ENCODE measurements at places on chromosomes 4 and X. TPM values are rescaled to one million over a fixed set of nuclear protein-coding genes. Genes with fewer than 3 reads are reported as not detected.

The RGS12 gene
- total RNA-seq, result 7.9 TPM

The ARAP2 gene
- total RNA-seq, result 7.9 TPM

The BOD1L1 gene
- 12.3 TPM for total RNA-seq

The MAMLD1 gene
- total RNA-seq, result 0.72 TPM

The ADH6 gene
- total RNA-seq, result not detected

The COX7B2 gene
- total RNA-seq, result not detected

The SSR4 gene
- 387 TPM for total RNA-seq

- no peak for DNase-seq
These were observed 94.2 kb downstream of the MBNL3 start for GRCh38 chrX:132394591-132394990.

DNA sequence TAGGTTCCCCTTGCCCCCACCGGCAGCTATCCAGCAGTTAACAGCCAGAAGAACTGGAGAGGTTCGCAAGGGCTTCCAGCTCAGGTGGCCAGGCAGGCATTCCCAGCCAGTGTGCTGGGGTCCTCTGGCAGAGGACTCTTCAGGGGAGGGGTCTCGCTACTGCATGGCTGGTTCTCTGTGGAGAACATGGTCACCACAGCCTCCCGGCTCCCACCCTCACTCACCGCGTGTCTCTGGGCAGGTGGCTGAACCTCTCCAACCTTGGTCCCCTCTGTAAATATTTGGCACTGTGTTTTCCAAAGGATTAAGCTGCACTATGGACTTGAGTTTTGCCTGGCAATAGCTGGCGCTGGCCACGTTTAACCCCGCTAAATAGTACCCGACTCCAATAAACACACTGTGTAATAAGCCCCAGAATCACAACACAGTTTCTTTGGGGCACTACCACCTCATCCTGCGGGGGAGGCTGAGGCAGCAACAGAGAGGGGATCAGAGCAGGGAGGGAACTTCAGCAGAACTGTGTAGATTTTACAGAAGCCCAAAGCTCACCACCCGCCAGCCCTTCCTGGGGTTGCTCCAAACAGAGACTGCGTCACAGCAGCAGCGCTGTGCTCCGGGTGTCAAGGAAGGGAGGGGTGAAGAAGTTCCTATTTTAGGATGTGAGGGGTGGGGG, 15.2 kb downstream of the BCOR start:
- no peak for DNase-seq

- DNase-seq, result no peak
These were observed 851 bp downstream of the SFRP2 start for GRCh38 chr4:153788051-153788412.

GRCh38 chr4:137226221-137226620, 306.1 kb downstream of the PCDH18 start:
- no peak for DNase-seq

- no peak for DNase-seq
These were observed 77.9 kb downstream of the MTMR1 start for GRCh38 chrX:150771116-150771515.

DNA sequence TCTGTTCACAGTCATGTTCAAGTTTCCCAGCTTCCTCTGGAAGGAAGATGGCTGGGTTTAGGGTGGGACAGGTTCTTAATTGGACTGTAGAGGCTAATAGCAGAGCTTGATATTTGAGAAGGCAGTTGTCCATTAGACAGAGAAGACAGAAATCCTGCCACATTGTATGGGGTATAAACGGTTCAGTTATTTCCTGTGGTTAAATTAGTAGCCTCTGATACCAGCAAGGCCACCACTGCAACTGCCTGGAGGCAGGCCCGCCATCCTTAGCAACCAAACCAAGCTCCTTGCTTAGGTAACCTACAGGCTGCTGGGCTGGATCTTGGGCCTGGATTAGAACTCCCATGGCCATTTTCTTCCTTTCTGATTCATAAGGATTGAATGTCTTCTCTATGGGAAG, 1367.0 kb downstream of the PCDH7 start:
- DNase-seq, result no peak

DNA sequence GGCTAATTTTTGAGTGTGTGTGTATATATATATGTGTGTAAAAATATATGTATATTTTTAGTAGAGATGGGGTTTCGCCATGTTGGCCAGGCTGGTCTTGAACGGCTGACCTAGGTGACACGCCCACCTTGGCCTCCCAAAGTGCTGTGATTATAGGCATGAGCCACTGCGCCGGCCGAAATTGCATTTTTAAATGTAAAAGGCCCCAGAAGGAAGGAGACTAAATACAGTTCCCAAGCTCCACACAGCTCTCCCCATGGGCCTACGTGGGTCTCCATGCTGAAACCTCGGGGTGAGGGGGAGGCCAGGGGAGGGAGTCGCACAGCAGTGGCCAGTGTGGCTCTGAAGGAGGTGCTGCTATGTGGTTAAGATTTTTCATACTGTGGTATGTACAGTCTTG, 12.8 kb upstream of the CDKN2AIP start:
- DNase-seq, result no peak

- no peak for DNase-seq
These were observed 648 bp downstream of the GPC4 start for GRCh38 chrX:133414406-133415275.

GRCh38 chr4:152342293-152342692, 193.6 kb downstream of the FBXW7 start:
- DNase-seq, result no peak

Data from NCI-H460 (cell line).